Astrocyte (in vitro differentiated cells and primary cell): ENCODE measurements at places on chromosomes 4 and X. TPM values are rescaled to one million over a fixed set of nuclear protein-coding genes. Genes with fewer than 3 reads are reported as not detected.

GRCh38 chr4:94278781-94279180 is 63.9 kb downstream of the HPGDS start:
- DNase-seq: no peak

DNA sequence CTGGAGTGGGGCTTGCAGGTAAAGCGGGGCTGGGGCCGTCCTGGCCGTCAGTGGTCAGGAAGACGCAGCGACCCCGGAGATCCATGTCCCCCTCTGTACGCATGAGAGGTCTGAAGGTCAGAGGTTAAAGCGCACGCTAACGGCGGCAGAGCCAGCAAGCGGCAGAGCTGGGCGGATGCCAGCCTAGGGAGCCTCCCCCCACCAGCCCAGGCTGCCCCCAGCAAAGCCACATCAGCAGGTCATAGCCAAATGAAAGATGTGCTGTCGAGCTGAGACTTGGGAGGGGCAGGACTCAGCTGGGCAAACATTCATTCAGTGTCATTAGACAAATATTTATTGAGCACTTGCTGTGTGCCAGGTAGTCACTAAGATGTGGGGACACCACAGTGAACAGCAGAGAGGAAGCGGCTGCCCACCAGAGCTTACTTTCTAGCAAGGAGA is 593 bp upstream of the JAKMIP1 start:
- no peak for DNase-seq

- no peak for DNase-seq
Measured at GRCh38 chr4:42360256-42360669, 37.0 kb upstream of the SHISA3 start.

- DNase-seq: peak; percentile 93
Measured at GRCh38 chrX:150690126-150690525, 3.1 kb upstream of the MTMR1 start.

DNA sequence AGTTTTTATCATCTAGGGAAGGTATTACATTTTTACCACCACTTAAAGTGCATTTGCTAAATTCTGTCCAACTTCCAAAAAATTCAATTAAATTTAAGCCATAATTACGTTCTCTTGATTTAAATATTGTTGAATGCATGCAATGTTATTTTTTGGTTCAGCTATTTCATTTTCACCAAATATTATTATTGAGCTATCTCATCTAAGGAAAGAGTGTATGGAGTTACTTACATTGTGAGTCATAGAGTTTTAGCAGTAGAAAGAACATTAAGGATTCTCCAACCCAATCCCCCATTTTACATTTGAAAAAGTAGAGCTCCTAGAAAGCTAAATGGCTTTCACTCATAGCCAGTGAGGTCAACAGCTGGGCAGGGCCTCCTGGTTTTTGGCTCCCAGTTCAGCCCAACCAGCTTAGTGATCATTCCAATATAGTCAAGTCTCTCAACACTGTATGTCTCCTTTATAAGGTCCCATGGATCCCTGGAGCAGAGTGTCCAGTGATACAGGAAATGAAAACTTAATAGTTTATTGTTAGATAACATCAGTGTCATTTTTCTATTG is 60.5 kb downstream of the NDNF start:
- no peak for DNase-seq

DNA sequence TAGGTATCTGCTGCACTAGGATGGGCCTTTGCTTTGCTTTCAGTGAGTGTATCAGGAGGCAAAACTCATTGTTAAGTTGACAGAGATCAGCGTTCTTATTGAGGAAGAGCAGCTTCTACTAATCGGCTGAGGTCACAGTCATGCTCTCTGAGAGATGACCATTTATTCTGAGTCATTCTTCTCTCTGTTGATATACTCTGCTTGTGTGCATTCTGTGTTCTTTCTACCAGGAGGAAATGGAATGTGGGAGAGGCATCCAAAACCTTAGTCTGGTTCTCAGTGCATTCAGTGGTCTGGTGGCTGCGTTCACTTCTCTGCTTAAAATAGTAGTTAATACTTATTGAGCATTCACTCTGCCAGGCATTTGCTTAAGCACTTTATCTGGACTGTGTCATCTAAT is 66.2 kb downstream of the RRAGB start:
- peak; percentile 21 for DNase-seq

Gene MAGIX
- total RNA-seq: 0.96 and 1.2 TPM in 2 replicates

Gene WDR17
- 1.8 and 2.0 TPM in 2 replicates for total RNA-seq
